ENCODE measurements at places on chromosomes 6 and 20.

DNA sequence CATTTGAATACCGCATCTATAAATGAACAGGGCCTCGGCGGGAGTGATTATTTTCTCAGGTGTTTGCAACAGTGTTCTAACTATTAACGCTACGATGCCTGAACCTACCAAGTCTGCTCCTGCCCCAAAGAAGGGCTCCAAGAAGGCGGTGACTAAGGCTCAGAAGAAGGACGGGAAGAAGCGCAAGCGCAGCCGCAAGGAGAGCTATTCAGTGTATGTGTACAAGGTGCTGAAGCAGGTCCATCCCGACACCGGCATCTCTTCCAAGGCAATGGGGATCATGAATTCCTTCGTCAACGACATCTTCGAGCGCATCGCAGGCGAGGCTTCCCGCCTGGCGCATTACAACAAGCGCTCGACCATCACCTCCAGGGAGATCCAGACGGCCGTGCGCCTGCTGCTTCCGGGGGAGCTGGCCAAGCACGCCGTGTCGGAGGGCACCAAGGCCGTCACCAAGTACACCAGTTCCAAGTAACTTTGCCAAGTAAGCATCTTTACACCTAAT is 70.9 kb downstream of the HFE start:
- DNase-seq = peak; percentile 62

DNA sequence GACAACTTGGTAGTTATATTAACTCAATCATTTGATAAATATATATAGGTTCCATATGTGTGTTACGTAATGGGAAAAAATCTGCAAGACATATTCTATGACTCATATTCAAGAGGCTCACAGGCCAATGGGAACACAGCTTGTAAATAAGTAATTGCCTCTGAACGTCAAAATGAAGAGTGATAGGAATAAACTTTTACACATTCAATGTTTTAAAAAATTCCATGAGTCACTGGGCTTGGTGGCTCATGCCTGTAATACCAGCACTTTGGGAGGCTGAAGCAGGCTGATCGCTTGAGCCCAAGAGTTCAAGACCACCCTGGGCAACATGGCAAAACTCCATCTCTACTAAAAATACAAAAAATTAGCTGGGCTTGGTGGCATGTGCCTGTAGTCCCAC is 209.4 kb upstream of the MCHR2 start:
- no peak for DNase-seq

DNA sequence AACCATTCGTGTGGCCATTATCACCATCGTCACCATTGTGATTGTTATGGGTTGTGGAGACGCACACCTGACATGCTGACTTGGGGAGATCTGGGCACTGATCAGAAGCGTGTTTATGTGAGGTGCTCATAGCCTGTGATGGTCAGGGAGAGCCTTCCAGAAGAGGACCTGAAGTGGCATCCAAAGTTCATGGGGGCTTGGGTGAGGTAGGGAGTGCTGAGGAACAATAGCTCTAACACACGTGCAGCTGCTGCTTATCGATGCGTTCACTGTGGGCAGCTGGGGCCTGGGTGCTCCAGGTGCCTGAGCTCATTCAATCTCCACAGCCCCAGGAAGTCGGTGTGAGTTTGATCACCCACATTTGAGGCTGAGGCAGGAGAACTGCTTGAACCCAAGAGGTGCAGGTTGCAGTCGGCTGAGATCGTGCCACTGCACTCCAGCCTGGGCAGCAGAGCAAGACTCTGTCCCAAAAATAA is 227.3 kb downstream of the PREX1 start:
- DNase-seq = no peak

DNA sequence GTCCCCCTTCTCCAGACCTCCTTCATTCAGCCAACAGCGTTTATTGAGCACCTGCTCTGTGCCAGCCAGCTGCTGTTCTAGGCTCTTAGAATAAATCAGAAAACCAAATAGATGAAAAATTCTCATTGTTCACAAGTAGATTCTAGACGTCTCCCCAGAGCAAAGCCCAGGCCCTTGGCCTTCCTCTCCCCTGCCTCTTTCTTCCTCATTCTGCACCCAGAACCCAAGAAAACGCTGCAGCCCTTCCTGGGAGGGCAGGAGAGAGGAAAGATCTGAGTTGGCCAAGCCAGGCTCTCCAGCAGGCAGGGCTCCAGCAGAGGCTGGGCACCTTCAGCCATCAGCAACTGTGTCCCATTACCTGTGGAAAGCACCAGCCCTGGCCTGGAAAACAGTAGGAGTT is 12.0 kb upstream of the BPI start:
- no peak for DNase-seq

DNA sequence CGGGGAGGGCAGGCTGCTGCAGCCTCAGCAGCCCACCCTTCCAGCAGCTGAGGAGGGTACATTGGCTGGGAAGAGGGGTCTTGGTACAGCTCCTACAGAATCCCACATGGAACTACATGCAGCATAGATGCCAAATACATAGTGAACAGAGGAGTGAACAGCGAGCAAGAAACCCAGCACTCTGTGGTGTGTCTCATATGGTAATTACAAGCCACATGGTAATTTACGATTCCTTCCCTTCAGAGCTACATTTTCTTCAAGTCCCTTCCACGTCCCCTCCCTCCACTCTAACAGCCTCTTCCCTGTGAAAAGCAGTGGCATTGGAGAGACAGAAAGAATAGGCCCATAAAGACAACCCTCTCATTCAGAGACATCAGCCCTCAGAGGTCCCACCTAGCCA is 167.7 kb downstream of the SYNDIG1 start:
- no peak for DNase-seq

DNA sequence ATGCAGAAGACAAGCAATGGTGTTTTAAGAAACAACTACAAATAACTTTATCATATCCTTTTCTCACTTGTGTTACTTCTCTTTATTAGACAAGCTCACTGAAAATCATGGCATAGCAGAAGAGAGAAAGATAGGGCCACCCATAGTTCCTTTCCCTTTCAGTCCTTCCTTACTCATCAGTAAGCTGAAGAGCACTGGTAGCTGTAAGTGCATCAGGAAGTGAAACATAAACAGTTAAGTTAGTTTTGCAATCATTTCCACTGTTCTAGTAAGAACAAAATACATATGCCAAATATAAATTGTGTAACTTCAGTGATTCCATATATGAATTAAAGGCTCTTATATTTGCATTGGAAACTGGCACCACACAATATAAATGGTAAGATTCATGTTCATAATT is 220.1 kb downstream of the HACE1 start:
- DNase-seq = no peak

- no peak for DNase-seq
Observed at GRCh38 chr6:28117386-28118050, 6.9 kb upstream of the ZSCAN16 start.

DNA sequence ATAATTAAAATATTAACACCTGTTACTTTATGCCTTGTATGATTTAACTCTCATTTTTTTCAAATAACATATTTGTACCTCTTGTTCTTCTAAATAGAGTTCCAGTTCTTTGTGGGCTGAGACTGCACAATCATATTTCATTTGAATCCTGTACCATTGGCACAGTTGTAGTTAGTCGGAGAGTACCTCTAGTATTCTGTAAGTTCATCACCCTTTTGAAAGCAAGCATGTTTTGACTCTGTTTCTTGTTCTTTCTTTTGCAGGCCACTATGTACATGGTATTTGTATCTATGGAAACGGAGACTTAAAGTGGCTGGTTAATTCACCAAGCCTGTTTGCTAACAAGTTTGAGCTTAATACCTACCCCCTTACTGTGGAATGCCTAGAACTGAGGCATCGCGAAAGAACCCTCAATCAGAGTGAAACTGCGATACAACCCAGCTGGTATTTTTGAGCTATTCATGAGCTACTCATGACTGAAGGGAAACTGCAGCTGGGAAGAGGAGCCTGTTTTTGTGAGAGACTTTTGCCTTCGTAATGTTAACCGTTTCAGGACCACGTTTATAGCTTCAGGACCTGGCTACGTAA is 68.2 kb downstream of the C6orf52 start:
- DNase-seq = no peak

DNA sequence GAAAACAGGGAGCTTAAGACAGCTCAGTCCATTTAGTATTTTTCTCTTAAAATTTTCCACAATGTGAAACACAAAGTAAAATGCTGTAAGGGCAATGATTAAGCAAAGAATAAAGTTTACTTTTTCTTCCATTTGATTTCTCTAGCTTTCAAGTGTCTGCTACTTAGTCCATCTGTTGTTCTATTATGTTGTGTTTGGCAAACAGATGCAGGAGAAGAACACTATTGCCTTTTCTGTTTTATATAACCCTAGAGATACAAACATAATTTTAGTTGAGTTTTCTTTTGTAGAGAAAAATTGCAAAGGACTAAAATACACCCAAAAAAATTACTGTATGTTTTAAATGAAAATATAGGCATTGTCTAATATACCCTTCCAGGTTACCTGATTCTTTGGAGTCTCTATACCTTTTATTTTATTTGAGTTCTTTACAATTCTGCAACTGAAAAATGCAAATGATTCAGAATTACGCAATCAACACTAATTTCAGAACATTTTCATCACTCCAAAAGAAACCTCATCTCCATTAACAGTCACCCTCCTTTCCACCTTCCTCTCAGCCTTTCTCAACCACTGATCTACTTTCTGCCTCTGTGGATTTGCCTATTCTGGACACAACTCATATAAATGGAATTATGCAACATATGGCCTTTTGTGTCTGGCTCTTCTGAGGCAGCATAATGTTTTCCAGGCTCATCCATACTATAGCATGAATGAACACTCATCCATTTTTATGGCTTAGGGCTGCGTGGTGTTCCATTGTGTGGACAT is 96.9 kb downstream of the MKKS start:
- no peak for DNase-seq

DNA sequence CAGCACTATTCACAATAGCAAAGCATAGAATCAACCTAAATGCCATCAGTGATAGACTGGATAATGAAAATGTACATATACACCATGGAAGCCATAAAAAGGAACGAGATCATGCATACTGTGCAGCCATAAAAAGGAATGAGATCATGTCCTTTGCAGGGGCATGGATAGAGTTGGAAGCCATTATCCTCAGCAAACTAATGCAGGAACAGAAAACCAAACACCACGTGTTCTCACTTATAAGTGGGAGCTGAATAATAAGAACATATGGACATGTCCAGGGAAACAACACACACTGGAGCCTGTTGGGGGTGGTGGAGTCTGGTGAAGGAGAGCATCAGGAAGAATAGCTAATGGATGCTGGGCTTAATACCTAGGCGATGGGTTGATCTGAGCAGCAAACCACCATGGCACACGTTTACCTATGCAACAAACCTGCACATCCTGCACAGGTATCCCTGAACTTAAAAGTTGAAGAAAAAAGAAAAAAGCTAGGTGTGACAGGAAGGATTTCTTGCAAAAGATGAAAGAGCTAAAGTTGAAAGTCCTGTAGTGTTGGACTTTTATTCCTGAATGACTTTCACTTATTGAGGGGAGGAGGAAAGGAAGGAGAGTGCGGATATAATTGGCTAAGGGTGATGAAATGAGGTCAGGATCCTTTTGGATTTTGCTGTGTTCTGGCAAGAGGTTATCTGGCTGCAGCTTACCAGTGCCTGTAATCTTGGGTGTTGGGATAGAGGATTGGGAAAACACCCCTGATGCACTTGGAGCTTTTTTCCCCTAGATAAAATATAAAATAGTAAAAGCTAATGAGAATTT is 8.5 kb downstream of the TRMT11 start:
- no peak for DNase-seq

DNA sequence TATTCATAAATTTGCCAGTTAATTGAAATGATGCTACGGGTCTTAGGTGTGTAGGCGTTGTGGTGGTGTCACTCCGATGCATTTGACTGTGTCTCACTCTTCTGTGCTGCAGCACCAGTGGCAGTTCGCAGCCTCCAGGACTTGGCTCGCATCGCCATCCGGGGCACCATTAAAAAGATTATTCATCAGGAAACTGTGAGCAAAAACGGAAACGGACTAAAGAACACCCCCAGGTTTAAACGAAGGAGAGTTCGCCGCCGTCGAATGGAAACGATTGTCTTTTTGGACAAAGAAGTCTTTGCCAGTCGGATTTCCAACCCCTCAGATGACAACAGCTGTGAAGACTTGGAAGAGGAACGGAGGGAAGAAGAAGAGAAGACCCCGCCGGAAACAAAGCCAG is 17.6 kb downstream of the PCMTD2 start:
- no peak for DNase-seq

GRCh38 chr6:69238067-69238466 is 558.7 kb downstream of the LMBRD1 start:
- no peak for DNase-seq

- DNase-seq = no peak
Observed at GRCh38 chr6:45626087-45626891, 248.6 kb upstream of the SUPT3H start.

- no peak for DNase-seq
Observed at GRCh38 chr6:75143191-75143590, 62.7 kb downstream of the COL12A1 start.

GRCh38 chr6:150880336-150880735 is 14.8 kb downstream of the MTHFD1L start:
- DNase-seq = no peak

- DNase-seq = no peak
Observed at GRCh38 chr6:20692023-20692422, 157.8 kb downstream of the CDKAL1 start.

DNA sequence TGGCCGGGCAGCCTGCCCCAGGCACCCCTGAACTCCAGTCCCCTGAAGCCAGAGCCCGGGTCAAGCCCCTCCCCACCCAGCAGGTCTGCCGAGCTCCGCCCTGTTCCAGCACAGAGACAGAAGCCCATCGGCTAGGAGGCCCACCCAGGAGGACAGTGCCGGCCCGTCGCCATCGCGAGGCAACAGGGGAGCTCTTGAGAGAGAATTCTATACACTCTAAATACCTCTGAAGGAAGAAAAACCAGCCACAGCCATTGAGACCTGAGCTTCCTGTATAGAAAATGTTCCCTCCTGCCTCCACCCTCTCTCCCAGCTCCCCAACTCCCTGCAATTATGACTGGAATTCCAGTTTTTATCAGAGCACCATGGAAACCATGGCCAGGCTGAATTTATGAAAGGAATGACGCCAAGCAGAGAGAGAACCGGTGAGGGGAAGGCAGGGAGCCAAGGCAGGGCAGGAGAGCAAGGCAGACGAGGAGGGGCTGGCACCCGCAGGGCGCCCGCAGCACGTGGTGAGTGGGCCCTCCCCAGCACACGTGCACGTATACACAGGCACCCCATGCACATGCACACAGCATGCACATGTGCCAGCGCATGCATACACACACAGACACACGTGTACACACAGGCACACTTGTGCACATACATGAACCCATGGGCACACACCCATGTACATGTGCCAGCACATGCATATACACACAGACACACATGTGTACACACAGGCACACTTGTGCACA is 27.6 kb upstream of the MRGBP start:
- no peak for DNase-seq

GRCh38 chr6:16630026-16630643 is 131.1 kb downstream of the ATXN1 start:
- DNase-seq = no peak

All from activated T-helper 1 cell treated with anti-CD3 and anti-CD28 coated beads, Interleukin-2, amount 50 U/mL, for 16 hours (primary cell).